ENCODE measurements at places on chromosomes 5 and 9.
A peak's percentile ranks its signal among the peaks of the same experiment; 100 is the strongest.

DNA sequence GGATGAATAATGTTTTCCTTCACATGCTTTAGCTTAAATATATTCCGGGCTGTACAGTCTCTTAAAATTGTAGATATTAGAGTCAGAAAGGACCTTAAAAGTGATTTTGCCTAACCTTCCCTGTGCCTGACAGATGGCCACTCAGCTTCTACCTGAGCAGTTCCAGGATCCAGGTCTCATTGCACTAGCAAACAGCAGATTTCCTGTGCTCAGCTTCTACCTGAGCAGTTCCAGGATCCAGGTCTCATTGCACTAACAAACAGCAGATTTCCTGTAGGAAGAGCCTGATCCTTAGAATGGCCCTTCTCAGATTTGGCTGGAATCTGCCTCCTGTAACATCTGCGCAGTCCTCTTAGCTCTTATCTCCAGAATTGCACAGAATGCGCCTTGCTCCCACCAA, 219.8 kb downstream of the AOPEP start:
- no peaks in the 10 kb centered on the region for H3K36me3 ChIP-seq
- H3K4me3 ChIP-seq, result no peak overlapping the region
- H3K27me3 ChIP-seq, result no peaks in the 10 kb centered on the region
- H3K27ac ChIP-seq, result peak overlapping the region; percentile 81
- H3K4me1 ChIP-seq, result peaks cover 19% of the 10 kb centered on the region
- no peak for DNase-seq

- no peaks in the 10 kb centered on the region for H3K27me3 ChIP-seq
- peak overlapping the region; percentile 39 for H3K4me3 ChIP-seq
- peak overlapping the region; percentile 79 for H3K27ac ChIP-seq
These were observed 57.7 kb downstream of the DUSP1 start for GRCh38 chr5:172713113-172713808.

- DNase-seq, result no peak
- H3K36me3 ChIP-seq, result no peaks in the 10 kb centered on the region
- H3K27me3 ChIP-seq, result no peaks in the 10 kb centered on the region
- H3K27ac ChIP-seq, result no peak overlapping the region
- H3K4me3 ChIP-seq, result no peak overlapping the region
- no peaks in the 10 kb centered on the region for H3K4me1 ChIP-seq
These were observed 270.7 kb upstream of the ELAVL2 start for GRCh38 chr9:24096756-24097155.

- H3K4me3 ChIP-seq, result no peak overlapping the region
- H3K27ac ChIP-seq, result no peak overlapping the region
- no peaks in the 10 kb centered on the region for H3K4me1 ChIP-seq
- H3K27me3 ChIP-seq, result no peaks in the 10 kb centered on the region
- peak; percentile 45 for DNase-seq
These were observed 53.3 kb downstream of the PRRC2B start for GRCh38 chr9:131447148-131447547.

DNA sequence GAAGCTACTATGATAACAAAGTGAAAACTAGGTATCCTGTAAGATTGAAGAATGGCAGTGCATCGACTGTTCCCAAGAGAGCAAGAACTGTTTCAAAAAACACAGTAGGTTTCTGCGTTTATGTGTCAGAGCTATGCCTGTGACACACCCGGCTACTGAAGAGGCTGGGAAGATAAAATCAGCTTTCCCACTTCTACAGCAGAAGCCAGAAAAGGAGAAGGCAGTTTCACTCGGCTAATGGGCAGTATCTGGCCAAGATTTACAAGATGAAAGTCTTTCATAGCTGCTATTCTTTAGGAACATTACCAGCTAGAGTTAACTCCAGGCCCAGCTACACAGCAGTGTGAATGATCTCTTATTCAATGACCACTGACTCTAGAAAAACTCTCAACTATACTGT, 195.2 kb downstream of the CTNND2 start:
- no peaks in the 10 kb centered on the region for H3K27me3 ChIP-seq
- H3K27ac ChIP-seq, result no peak overlapping the region
- no peak for DNase-seq
- no peaks in the 10 kb centered on the region for H3K36me3 ChIP-seq
- H3K4me3 ChIP-seq, result no peak overlapping the region
- no peaks in the 10 kb centered on the region for H3K4me1 ChIP-seq

- H3K27ac ChIP-seq, result no peak overlapping the region
- no peak for DNase-seq
- H3K4me1 ChIP-seq, result no peaks in the 10 kb centered on the region
- no peaks in the 10 kb centered on the region for H3K36me3 ChIP-seq
These were observed 59.1 kb downstream of the ITGA2 start for GRCh38 chr5:53048248-53048647.

GRCh38 chr9:133004091-133004998, 25.9 kb downstream of the GFI1B start:
- no peak overlapping the region for H3K4me3 ChIP-seq
- peaks cover 7% of the 10 kb centered on the region for H3K27me3 ChIP-seq
- H3K27ac ChIP-seq, result no peak overlapping the region
- DNase-seq, result no peak
- H3K36me3 ChIP-seq, result no peaks in the 10 kb centered on the region

GRCh38 chr9:21119093-21119770, 22.4 kb downstream of the IFNW1 start:
- H3K4me1 ChIP-seq, result no peaks in the 10 kb centered on the region
- H3K27me3 ChIP-seq, result no peaks in the 10 kb centered on the region
- no peak overlapping the region for H3K4me3 ChIP-seq
- DNase-seq, result no peak
- H3K27ac ChIP-seq, result no peak overlapping the region

GRCh38 chr9:84750152-84750865, 80.8 kb downstream of the NTRK2 start:
- peaks cover 10% of the 10 kb centered on the region for H3K4me1 ChIP-seq
- H3K27me3 ChIP-seq, result no peaks in the 10 kb centered on the region
- H3K27ac ChIP-seq, result no peak overlapping the region
- DNase-seq, result no peak

DNA sequence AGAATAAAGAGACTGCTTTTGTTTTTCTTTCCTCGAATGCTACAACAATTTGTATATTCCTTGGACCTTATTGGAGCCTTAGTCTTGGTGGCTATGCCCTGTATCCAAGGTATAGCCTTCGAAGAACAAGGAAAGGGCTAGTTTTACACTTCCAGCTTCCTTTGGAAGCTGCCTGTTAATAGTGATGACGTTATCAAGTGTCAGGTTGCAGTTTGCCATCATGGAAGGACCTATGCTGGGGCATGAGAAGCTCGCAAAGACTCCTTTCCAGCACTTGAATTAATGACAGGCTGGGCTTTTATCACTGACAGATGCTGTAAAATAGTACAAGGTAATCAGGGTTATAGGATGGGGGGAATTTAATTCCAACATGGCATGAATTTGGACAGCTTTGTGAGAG, 157.9 kb downstream of the KDM4C start:
- H3K36me3 ChIP-seq, result no peaks in the 10 kb centered on the region
- DNase-seq, result no peak
- H3K27me3 ChIP-seq, result no peaks in the 10 kb centered on the region
- H3K4me1 ChIP-seq, result no peaks in the 10 kb centered on the region
- no peak overlapping the region for H3K27ac ChIP-seq

DNA sequence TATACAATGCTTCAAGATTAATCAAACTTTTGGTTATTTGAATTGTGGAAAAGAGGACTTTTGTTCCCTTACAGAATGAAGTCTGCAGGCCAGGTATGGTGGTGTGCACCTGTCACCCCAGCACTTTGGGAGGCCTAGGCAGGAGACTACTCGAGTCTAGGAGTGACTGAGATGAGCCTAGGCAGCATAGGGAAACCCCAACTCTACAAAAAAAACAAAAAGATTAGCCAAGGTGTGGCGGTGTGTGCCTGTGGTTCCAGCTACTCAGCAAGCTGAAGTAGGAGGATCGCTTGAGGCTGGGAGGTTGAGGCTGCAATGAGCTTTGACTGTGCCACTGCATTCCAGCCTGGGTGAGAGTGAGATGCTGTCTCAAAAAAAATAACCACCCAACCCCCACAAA, 9.3 kb downstream of the CCNH start:
- H3K36me3 ChIP-seq, result peaks cover 39% of the 10 kb centered on the region
- H3K27me3 ChIP-seq, result no peaks in the 10 kb centered on the region
- H3K27ac ChIP-seq, result no peak overlapping the region
- no peak overlapping the region for H3K4me3 ChIP-seq
- peaks cover 5% of the 10 kb centered on the region for H3K4me1 ChIP-seq

GRCh38 chr5:37077146-37077545, 172.0 kb downstream of the CPLANE1 start:
- no peaks in the 10 kb centered on the region for H3K36me3 ChIP-seq
- no peak overlapping the region for H3K27ac ChIP-seq
- no peaks in the 10 kb centered on the region for H3K27me3 ChIP-seq
- H3K4me1 ChIP-seq, result no peaks in the 10 kb centered on the region
- no peak for DNase-seq
- no peak overlapping the region for H3K4me3 ChIP-seq

- DNase-seq, result no peak
- H3K27ac ChIP-seq, result no peak overlapping the region
- H3K4me3 ChIP-seq, result no peak overlapping the region
- H3K4me1 ChIP-seq, result no peaks in the 10 kb centered on the region
These were observed 157.1 kb upstream of the COL5A1 start for GRCh38 chr9:134484479-134484878.

GRCh38 chr9:76681556-76681955, 82.7 kb upstream of the PCA3 start:
- no peak for DNase-seq
- H3K36me3 ChIP-seq, result peaks cover 14% of the 10 kb centered on the region
- H3K27me3 ChIP-seq, result no peaks in the 10 kb centered on the region

DNA sequence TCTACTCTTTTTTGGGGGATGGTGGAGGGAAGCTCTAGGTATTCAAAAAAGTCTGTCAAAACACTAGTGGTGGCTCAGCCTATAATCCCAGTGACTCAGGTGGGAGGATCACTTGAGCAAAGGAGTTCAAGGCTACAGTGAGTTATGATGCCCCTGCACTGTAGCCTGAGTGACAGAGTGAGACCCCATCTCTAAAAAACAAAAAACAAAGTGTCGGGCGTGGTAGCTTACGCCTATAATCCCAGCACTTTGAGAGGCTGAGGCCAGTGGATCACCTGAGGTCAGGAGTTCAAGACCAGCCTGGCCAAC, 15.8 kb upstream of the SLC35D2 start:
- H3K4me1 ChIP-seq, result no peaks in the 10 kb centered on the region
- DNase-seq, result no peak
- no peaks in the 10 kb centered on the region for H3K27me3 ChIP-seq
- H3K36me3 ChIP-seq, result no peaks in the 10 kb centered on the region
- no peak overlapping the region for H3K27ac ChIP-seq

DNA sequence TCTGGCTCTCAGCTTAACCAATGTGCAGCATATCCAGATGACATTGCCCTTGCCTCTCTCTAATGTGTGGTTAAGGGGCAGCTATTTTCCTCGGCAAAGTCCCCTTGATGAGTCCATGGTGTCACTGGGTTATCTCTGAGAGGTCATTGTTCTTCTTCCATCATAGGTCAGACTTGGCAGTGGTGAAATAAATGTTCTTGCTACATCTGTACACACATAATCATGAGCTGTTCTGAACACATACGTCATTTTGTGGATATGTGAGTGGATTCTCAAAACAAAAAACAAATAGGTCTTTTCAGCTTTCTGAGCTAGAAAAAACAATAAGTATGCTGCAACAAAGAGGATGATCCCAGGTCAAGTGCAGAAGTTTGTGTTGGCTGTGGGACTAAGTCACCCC, 134.7 kb upstream of the PTPN3 start:
- H3K27me3 ChIP-seq, result no peaks in the 10 kb centered on the region
- H3K4me3 ChIP-seq, result no peak overlapping the region
- no peak for DNase-seq
- no peaks in the 10 kb centered on the region for H3K36me3 ChIP-seq
- no peaks in the 10 kb centered on the region for H3K4me1 ChIP-seq

DNA sequence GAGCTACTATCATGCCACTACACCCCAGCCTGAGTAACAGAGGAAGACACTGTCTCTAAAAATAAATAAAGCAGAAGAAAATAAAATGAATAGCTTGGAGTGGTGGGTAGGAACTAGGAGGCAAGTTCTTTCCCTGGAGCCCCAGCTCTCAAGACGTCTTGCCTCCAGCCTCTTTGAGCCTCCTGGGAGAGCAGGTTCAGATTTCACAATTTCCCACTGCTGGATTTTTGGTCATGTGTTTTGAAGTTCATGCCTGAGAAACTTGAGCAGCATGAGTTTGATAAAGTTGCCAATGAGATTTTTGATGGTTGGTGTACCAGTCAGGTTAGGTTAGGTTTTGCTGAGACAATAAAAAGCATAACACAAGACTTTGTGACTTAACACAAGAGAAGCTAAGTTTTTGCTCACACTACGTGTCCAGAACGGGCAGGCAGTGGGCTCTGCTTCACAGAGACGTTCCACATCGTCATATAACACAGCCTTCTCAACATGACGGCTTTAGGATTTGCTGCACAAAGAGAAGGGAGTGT, 4.1 kb upstream of the CCDC69 start:
- peaks cover under 1% of the 10 kb centered on the region for H3K4me1 ChIP-seq
- H3K36me3 ChIP-seq, result no peaks in the 10 kb centered on the region
- no peaks in the 10 kb centered on the region for H3K27me3 ChIP-seq
- no peak overlapping the region for H3K27ac ChIP-seq

DNA sequence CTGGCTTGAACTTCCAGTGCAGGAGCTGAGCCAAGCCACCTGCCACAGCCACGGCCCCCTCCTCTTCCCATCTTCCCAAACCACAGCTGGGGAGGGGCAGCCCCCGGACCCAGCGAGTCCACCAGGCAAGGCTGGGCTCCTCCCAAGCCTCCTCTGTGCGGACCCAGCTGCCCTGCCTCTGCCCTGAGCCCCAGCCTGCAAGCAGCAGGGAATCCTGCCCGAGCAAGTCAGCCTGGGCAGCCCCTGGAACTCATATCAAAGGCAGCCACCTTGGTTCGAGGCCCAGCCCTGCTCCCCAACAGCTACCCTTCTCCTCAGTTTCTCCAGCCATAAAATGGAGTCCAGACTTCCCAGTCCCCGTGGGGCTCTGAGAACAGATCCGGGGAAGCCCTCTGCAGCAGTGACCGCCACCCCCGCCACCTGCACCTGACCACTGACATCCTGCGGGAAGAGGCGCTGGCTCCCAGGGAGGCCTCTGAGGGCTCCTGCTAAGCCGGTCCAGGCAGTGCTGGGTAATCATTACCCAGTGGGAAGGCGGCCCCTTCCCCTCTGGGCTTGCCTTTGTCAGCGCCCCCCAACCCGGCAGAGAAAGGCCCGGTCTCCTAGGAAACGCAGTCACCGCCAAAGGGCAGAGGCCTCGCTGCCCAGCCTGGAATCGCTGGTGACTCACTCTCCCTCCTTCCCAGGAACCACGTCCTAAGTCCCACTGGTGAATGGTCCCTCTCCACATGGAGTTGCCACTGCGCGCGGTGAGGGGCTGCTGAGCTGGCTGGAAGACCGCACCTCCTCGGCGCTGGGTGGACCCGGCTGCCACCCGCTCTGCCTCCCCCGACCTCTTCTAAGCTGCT, 1.5 kb downstream of the VAV2 start:
- H3K4me3 ChIP-seq, result peak overlapping the region; percentile 95
- no peak for DNase-seq
- H3K27ac ChIP-seq, result peak overlapping the region; percentile 75

Measured in ascending aorta (tissue), 2 donors.